ENCODE measurements at places on chromosomes 16 and 17.

DNA sequence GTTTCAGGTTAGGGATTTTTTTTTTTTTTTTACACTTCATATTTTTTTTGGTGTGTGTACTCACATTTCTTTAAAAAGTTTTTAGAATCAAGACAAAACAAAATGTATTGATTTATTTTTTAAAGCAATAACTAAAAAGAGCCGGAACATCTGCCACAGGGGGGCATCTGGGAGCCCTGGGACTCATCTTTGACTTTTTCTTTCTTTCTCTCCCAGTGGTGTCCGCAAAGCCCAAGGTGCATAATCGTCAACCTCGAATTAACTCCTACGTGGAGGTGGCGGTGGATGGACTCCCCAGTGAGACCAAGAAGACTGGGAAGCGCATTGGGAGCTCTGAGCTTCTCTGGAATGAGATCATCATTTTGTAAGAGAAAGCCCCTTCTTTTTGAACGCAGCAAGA lies 36.3 kb downstream of the WWP2 start:
- H3K4me3 ChIP-seq = peak overlapping the region; percentile 35
- H3K4me1 ChIP-seq = peaks cover 4% of the 10 kb centered on the region
- H3K36me3 ChIP-seq = peaks cover 4% of the 10 kb centered on the region
- H3K27ac ChIP-seq = no peak overlapping the region

GRCh38 chr16:79653373-79653891 lies 52.9 kb upstream of the MAF start:
- H3K27ac ChIP-seq = no peak overlapping the region
- peaks cover 6% of the 10 kb centered on the region for H3K4me1 ChIP-seq
- no peak for DNase-seq
- no peak overlapping the region for H3K4me3 ChIP-seq
- H3K27me3 ChIP-seq = no peaks in the 10 kb centered on the region

- no peak overlapping the region for H3K4me3 ChIP-seq
- H3K36me3 ChIP-seq = no peaks in the 10 kb centered on the region
- no peaks in the 10 kb centered on the region for H3K27me3 ChIP-seq
- no peaks in the 10 kb centered on the region for H3K4me1 ChIP-seq
Observed at GRCh38 chr17:34374457-34374856, 11.4 kb upstream of the CCL1 start.

GRCh38 chr17:5583426-5584382 lies 605 bp downstream of the NLRP1 start:
- H3K4me1 ChIP-seq = peaks cover 48% of the 10 kb centered on the region
- peak overlapping the region; percentile 87 for H3K27ac ChIP-seq
- no peak for DNase-seq

GRCh38 chr17:21464611-21465021 lies 88.5 kb downstream of the KCNJ12 start:
- H3K36me3 ChIP-seq = no peaks in the 10 kb centered on the region
- no peak overlapping the region for H3K4me3 ChIP-seq
- no peaks in the 10 kb centered on the region for H3K4me1 ChIP-seq
- H3K27ac ChIP-seq = no peak overlapping the region
- no peaks in the 10 kb centered on the region for H3K27me3 ChIP-seq

DNA sequence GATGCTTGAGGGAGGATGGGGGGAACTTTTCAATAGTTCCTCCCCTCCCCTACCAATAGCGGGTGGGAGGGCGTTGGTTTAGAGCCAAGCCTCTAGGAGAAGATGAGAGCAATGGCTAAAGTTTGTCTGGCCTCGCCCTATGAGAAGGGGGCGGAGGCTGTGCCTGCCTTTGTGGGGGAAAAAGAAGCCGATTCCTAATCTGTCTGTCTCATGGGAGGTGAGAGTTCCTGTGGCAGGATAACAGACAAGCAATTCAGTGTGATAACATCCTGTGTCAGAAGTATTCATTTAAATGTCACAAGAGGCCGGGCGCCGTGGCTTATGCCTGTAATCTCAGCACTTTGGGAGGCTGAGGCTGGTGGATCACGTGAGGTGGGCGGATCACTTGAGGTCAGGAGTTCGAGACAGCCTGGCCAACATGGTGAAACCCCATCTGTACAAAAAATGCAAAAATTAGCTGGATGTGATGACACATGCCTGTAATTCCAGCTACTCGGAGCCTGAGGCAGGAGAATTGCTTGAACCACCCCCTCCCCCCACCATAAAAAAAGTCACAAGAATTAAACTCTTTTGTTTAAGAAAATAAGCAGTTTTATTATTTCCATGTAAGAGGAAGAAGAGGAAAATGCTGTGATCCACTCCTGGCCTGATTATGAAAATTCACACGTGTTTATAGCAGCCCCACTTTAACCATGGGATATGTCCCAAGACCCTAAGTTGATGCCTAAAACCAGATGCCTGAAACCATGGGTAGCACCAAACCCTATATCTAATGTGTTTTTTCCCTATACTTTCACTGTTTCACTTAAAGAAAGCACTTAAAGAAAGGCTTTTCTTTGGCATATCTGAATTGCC lies 1.7 kb downstream of the SLFN5 start:
- peak overlapping the region; percentile 94 for H3K27ac ChIP-seq
- peak; percentile 63 for DNase-seq
- H3K4me1 ChIP-seq = peaks cover 8% of the 10 kb centered on the region
- H3K36me3 ChIP-seq = no peaks in the 10 kb centered on the region
- no peaks in the 10 kb centered on the region for H3K27me3 ChIP-seq

DNA sequence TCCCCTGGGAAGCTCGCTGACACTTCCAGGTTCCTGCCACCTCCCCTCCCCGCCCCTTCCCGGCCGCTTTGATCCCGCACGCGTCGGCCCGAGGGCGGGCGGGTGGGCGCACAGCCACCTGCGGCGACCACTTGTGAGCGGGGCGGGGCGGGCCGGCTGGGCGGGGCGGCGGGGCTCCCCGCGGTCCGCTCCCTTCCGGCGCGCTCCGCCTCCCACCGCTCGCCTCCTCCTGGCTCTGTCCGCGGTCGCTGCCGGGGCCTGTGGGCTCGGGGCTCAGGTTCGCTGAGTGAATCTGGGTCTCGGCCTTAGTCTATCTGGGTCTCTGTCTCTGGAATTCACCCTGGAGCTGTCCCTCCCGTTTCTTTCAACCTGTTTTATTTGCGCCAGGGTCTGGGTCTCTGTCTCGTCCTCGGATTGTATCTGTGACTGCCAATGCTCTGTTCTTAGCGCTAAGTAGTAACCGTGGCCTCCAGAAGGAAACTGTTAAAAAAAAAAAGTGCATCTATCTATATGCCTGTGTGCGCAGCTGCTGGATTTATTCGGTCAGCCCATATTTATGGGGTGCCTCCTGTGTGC lies 2.7 kb upstream of the HES7 start:
- DNase-seq = no peak
- peaks cover 44% of the 10 kb centered on the region for H3K4me1 ChIP-seq
- H3K27ac ChIP-seq = no peak overlapping the region
- H3K27me3 ChIP-seq = no peaks in the 10 kb centered on the region

DNA sequence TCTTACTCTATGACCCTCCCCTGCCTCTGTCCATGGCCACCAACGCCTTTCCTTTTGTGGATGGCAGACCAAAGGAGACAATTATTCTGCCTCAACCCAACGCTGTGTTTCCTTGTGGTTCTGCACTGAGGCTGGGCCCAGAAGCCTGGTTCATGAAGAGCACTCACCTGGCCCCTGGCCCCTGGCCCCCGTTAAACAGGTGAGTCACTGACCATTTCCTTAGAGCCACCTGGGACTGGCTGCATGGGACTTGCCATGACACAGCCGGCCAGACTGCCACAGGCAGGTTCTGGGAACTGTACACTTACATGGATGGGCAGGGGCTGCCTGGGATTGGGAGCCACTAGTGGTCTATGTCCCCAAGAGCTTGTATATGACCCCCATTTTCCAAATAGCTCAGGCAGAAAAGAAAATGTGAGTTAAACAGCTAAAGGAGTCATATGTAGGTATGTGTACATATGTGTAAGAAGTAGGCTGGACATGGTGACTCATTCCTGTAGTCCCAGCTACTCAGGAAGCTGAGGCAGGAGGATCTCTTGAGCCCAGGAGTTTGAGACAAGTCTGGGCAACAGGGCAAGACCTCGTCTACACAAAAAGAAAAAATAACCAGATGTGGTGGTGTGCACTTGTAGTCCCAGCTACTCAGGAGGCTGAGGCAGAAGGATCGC lies 181.9 kb upstream of the CACNG5 start:
- DNase-seq = no peak
- no peaks in the 10 kb centered on the region for H3K36me3 ChIP-seq
- H3K27me3 ChIP-seq = no peaks in the 10 kb centered on the region
- no peak overlapping the region for H3K27ac ChIP-seq

DNA sequence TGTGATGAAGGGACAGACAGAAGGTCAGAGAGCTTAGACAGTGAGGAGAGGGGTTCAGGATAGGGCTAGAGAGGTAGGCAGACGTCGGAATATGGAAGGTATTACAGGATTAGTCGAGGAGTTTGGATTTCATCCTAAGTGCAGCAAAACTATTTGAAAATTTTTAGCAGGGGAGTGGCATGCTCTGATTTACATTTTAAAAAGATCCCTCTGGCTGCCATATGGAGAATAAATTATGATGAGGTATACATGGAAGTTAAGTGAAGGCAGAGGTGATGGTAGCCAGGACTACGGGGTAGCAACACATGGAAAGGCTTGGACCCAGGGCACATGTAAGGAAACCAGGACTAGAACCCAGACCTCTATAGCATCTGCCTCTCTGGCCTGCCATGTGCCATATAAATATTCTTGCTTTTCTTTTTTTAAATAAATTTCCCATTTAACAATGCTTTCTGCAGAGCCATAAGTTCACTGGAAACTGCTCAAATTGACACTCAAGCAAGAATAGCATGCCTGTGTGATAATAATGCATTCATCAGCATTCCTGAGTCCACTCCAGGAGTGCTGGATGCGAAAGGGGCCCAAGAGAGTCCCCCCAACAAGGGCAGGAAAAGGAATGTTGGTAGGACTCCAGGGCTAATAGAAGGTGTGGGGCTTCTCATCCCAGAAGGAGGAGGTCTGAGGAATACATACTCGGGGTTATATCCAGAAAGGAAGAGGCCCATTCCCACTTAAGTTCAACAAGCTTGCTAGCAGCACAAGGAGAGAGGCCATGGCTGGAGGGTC lies 78.2 kb downstream of the HLF start:
- H3K27ac ChIP-seq = no peak overlapping the region
- H3K4me1 ChIP-seq = no peaks in the 10 kb centered on the region

DNA sequence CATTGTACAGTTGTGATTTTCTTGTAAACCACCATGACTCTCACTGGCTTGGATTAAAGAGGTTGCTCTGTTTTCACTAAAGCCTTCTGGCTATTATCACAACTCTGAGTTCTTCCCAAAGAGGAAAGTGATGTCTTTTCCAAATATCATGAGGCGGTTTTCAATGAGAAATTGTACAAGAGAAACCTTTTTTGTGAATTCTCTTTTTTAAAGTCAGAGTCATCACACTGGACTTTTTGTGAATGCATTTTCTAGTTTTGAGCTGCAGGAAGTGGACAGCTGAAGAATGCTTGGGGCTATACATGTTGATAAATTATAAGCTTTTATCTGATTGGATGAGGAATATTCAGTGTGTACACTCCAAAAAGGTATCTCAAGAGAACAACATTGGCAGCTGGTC lies 100.2 kb downstream of the PHKB start:
- no peak overlapping the region for H3K4me3 ChIP-seq
- DNase-seq = no peak
- no peaks in the 10 kb centered on the region for H3K36me3 ChIP-seq
- H3K4me1 ChIP-seq = no peaks in the 10 kb centered on the region
- H3K27ac ChIP-seq = no peak overlapping the region

- no peaks in the 10 kb centered on the region for H3K36me3 ChIP-seq
- no peaks in the 10 kb centered on the region for H3K4me1 ChIP-seq
- no peaks in the 10 kb centered on the region for H3K27me3 ChIP-seq
- no peak overlapping the region for H3K4me3 ChIP-seq
- DNase-seq = no peak
Observed at GRCh38 chr16:52308051-52308450, 238.9 kb downstream of the TOX3 start.

DNA sequence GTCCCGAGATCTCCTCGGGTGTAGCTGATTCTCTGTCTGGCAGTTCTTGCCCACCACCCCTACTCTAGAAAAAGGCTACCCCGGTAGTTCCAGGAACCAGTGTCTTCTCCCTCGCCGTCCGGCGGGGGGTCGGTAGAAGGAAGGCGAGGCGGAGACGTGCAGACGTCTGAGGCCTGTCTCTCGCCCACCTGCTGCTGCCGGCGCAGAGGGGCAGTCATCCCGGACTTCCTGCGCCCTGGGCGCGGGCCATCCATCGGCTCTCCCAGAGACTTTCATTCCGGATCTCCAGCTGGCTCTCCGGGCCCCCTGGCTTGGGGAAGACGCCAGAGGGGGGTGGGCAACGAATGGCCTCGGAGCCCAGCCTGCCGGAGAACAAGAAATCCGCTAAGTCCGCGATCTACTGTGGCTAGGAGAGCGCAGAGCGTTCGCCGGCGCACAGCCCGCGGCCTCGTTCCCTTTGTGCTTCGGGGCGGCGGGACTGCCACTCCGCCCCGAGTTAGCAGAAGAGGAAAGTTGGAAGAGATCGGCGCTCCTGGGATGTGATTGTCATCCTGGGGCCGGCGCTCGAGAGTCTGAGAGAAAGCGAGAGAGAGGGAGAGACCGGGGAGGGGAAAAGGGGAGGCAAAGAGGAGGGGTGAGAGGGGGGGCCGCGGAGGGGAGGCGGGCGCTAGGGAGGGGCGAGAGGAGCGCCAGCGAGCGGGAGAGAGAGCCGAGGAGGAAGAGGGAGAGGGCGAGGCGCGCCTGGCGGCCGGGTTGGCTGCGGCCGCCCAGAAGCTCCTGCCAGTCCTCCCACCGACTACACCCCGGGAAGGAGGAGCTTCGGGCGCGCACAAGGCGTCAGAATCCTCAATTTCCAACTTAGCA lies at the start of gene IRX5:
Gene IRX5 (plus strand): TSS at position 861 of the 864 bp plus-strand sequence. CDS start 334 bp downstream, outside the sequence.
- peaks cover 23% of the 10 kb centered on the region for H3K4me1 ChIP-seq
- H3K36me3 ChIP-seq = no peaks in the 10 kb centered on the region
- peak; percentile 71 for DNase-seq
- H3K27ac ChIP-seq = peak within 1 kb of the TSS; percentile 86

- no peaks in the 10 kb centered on the region for H3K36me3 ChIP-seq
- no peaks in the 10 kb centered on the region for H3K27me3 ChIP-seq
- no peak overlapping the region for H3K4me3 ChIP-seq
- H3K27ac ChIP-seq = no peak overlapping the region
- H3K4me1 ChIP-seq = no peaks in the 10 kb centered on the region
Observed at GRCh38 chr16:21194771-21195301, 16.5 kb downstream of the ZP2 start.

DNA sequence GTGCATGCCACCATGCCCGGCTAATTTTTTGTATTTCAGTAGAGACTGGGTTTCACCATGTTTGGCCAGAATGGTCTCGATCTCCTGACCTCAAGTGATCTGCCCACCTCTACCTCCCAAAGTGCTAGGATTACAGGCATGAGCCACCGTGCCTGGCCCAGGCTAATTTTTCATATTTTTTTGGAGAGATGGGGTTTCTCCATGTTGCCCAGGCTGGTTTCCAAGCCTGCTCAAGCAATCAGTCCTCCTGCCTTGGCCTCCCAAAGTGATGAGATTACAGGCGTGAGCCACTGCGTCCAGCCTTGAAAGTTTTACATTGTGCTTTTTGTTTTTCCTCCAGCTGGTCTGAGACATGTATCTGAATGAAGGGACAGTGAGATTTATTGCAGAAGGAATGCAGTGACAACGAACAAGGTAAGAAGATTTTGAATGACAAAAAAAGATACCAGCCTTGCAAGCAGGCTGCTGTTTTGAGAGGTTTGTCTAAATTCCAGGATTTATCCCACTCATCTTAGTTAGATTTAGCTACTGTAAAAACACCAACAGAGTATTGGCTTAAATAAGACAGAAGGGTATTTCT lies 3.4 kb upstream of the ENGASE start:
- no peak overlapping the region for H3K4me3 ChIP-seq
- no peaks in the 10 kb centered on the region for H3K27me3 ChIP-seq
- H3K27ac ChIP-seq = no peak overlapping the region
- no peaks in the 10 kb centered on the region for H3K36me3 ChIP-seq

- H3K36me3 ChIP-seq = no peaks in the 10 kb centered on the region
- H3K4me1 ChIP-seq = peaks cover 17% of the 10 kb centered on the region
- H3K27ac ChIP-seq = no peak within 1 kb of the TSS
- peak within 1 kb of the TSS; percentile 76 for H3K4me3 ChIP-seq
- H3K27me3 ChIP-seq = peaks cover 23% of the 10 kb centered on the region
- no peak for DNase-seq
Observed at GRCh38 chr16:3045758-3046640, at the start of gene MMP25. TSS of gene MMP25 (plus strand) at chr16:3046561. CDS start at chr16:3046918, 357 bp downstream.

Data from thoracic aorta (tissue), 2 donors.